ENCODE measurements at places on chromosomes 7 and 10.

DNA sequence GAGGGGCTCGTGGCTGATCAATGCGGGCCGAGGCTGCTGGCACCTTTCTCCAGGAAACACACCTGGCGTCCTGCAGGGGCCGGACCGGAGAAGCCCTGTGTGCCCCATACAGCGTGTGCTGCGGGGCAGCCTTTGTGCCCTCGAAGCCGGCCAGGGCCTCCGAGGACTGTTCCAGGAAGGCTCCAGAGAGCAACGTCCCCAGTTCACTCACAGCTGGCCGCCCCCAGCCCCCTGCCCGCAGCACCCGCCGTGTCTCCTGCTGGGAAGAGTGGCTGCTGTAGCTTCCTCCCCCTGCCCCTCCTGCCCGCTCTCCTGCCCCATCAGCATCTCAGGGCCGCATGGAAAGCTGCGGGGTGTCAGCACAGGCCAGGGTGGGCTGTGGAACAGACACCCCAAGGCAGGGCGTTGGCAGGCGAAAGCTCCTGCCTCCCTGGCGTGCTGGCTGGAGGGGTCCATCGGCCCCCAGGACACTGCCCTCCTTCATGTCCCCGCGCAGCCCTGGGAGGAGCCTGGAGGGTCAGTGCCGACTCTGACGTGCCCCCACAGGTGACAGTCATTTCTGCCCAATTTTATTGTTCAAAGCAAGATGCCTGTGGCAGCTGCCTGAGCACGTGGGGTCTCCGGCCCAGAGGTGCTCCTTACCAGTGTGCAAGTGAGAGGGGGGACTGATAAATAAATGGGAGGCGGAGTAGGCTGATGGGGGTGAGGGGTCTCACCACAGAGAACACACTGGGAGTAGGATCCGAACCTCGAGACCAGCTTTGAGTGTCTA, 95.8 kb upstream of the DIP2C start:
- H3K27ac ChIP-seq: no peak overlapping the region
- peak overlapping the region; percentile 70 for H3K4me3 ChIP-seq

- DNase-seq: no peak
- no peak overlapping the region for H3K27ac ChIP-seq
- H3K4me1 ChIP-seq: no peaks in the 10 kb centered on the region
- no peak overlapping the region for H3K4me3 ChIP-seq
- no peaks in the 10 kb centered on the region for H3K27me3 ChIP-seq
These were observed 19.8 kb downstream of the MCMBP start for GRCh38 chr10:119852822-119853221.

GRCh38 chr7:8290645-8291308, 28.8 kb upstream of the ICA1 start:
- no peak overlapping the region for H3K4me3 ChIP-seq
- H3K27me3 ChIP-seq: no peaks in the 10 kb centered on the region
- H3K36me3 ChIP-seq: no peaks in the 10 kb centered on the region
- no peak overlapping the region for H3K27ac ChIP-seq
- DNase-seq: no peak

DNA sequence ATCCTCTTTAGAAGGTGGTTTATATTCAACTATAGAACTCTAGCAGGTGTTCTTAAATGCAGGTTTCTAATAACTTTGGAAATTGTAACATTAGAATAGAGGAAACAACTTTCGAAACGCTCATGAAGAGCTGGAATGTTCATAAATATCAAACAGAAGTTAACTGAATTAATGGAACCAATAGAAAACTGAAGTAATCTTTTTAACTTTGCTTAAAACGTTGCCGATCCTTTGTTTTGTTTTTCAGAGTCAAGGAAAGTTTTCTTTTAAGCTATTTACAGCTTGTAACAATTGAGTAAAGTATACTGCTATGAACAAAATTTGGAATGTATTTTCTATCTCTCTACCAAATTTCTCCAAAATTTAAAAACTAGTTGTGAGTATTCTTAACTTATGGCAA, 19.0 kb upstream of the CLDN3 start:
- no peak overlapping the region for H3K4me3 ChIP-seq
- no peaks in the 10 kb centered on the region for H3K27me3 ChIP-seq
- H3K4me1 ChIP-seq: peaks cover 3% of the 10 kb centered on the region
- DNase-seq: no peak
- no peak overlapping the region for H3K27ac ChIP-seq
- no peaks in the 10 kb centered on the region for H3K36me3 ChIP-seq

DNA sequence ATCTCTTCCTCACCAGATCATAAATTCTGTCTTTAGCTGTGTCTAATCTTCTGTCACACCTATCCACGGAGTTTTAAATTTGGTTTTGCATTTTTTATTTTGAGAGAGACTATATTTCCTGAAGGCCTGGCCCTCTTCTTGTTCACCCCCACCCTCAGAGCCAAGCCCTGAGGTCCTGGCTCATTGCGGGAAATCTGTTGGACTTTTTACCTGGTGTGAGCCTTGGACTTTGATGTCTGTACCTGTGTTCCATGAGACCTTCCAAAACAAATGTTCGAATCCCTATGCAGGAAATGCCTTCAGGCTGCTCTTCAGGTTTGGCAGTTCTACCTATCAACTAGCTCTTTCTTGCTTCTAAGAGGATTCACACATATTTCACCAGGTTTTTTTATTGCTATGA, 175.2 kb upstream of the GRB10 start:
- H3K27ac ChIP-seq: no peak overlapping the region
- H3K36me3 ChIP-seq: no peaks in the 10 kb centered on the region
- peaks cover 7% of the 10 kb centered on the region for H3K4me1 ChIP-seq
- no peak for DNase-seq
- H3K27me3 ChIP-seq: no peaks in the 10 kb centered on the region

GRCh38 chr7:91801331-91801983, 79.0 kb downstream of the MTERF1 start:
- no peaks in the 10 kb centered on the region for H3K4me1 ChIP-seq
- no peaks in the 10 kb centered on the region for H3K27me3 ChIP-seq
- H3K4me3 ChIP-seq: no peak overlapping the region
- H3K27ac ChIP-seq: no peak overlapping the region
- no peak for DNase-seq
- H3K36me3 ChIP-seq: no peaks in the 10 kb centered on the region

GRCh38 chr10:11245095-11245479, 227.4 kb downstream of the CELF2 start:
- H3K4me1 ChIP-seq: peaks cover 9% of the 10 kb centered on the region
- no peaks in the 10 kb centered on the region for H3K36me3 ChIP-seq
- DNase-seq: no peak
- H3K4me3 ChIP-seq: no peak overlapping the region
- no peaks in the 10 kb centered on the region for H3K27me3 ChIP-seq

- H3K27me3 ChIP-seq: no peaks in the 10 kb centered on the region
- no peak overlapping the region for H3K27ac ChIP-seq
- DNase-seq: no peak
- no peak overlapping the region for H3K4me3 ChIP-seq
These were observed 233.0 kb upstream of the NEBL start for GRCh38 chr10:21130108-21130507.

DNA sequence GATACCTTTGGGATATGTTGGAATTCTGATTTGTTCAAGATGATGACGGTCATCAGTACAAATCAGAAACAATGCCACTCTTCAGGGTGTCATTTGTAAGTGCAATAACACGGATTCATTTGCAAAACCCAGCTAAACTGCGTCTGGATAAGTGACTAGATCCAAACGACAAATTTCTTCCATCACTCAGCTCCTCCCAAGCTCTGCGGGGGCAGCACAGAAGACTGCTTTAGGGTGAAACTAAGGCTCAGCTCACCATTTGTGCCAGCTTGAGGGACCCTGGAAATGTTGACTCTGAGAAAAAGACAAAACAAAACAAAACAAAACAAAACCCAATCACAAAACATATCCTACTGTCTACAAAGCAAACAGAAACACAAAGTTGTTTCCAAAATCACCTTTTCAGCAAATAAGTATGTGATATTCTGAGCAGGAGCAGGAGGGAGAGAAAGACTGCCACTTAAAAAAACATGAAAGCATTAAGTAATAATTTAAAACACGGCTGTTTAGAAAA, 8.0 kb downstream of the EVX1 start:
- no peak overlapping the region for H3K4me3 ChIP-seq
- DNase-seq: no peak
- no peaks in the 10 kb centered on the region for H3K36me3 ChIP-seq
- H3K27me3 ChIP-seq: peaks cover 53% of the 10 kb centered on the region
- H3K4me1 ChIP-seq: peaks cover 2% of the 10 kb centered on the region

DNA sequence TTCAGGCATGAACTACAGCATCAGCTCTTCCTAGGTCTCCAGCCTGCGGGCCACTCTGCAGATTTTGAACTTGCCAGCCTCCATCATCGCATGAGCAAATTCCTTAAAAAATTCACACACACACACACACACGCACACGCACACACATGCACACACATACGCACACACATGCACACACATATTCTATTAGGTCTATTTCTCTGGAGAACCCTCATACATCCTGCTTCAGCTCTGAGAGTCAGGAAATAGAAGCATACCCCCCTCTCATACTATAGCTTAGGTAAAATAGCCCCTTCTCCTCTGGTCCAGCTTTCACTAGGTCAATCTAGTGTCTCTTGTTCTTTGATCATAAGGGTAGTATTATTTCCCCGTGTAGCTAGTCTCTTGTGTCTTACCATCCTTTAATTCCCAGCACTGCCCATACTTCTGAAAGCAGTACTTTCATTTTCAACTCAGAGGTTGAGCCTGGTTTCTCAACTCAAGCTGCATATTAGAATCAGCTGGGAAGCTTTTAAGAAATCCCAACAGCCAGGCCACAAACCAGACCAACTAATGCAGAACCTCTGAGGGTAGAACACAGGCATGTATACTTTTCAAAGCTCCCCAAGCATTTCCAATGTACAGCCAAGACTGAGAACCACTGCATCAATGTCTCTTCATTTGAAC, 30.9 kb upstream of the ITGB8 start:
- H3K4me1 ChIP-seq: no peaks in the 10 kb centered on the region
- DNase-seq: no peak
- H3K36me3 ChIP-seq: no peaks in the 10 kb centered on the region

- H3K27me3 ChIP-seq: no peaks in the 10 kb centered on the region
- no peak overlapping the region for H3K27ac ChIP-seq
- no peak overlapping the region for H3K4me3 ChIP-seq
- H3K36me3 ChIP-seq: no peaks in the 10 kb centered on the region
- DNase-seq: no peak
- H3K4me1 ChIP-seq: no peaks in the 10 kb centered on the region
These were observed 16.1 kb downstream of the TAS2R41 start for GRCh38 chr7:143493751-143494150.

DNA sequence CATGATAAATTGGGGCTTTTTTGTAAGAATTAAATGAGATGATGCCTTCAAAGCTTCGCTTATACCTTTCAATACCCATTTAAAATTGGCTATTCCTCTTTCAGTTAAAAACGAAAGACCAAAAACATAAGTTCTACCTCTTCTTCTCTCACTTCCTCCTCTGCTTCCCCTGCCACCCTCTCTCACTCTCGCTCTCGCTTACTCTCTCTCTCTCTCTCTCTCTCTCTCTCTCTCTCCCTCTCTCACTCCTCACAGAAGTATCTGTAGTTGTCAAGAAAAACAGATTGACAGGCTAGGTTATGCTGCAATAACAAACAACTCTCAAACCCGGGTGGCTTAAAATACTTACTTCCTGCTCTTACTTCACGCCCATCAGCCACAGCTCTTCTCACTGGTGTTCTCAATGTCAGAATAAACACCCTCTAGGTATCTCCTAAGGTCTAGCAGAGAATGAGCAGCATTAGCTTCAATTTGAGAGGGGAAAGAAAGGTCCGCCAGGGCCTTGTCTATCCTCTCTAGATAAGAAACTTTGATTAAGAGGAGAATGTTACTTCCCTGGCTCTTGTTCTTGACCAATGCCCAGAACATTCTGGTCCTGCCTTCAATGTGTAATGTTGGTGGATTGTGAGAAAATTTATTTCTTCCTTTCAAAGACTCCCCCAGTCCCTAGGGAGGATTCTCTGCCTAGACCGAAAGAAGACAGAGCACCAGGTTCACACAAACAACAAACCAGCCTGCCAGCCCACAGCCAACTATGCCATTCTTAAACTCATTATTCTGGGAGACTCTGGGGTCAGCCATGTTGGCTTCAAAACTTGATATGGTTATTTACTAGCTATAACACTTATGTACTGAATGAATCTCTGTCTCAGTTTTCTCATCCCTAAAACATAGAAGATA, 1028.7 kb downstream of the XPNPEP1 start:
- no peak overlapping the region for H3K4me3 ChIP-seq
- no peak overlapping the region for H3K27ac ChIP-seq
- H3K36me3 ChIP-seq: no peaks in the 10 kb centered on the region
- no peaks in the 10 kb centered on the region for H3K27me3 ChIP-seq
- no peaks in the 10 kb centered on the region for H3K4me1 ChIP-seq

- no peak for DNase-seq
- no peak overlapping the region for H3K27ac ChIP-seq
- no peaks in the 10 kb centered on the region for H3K27me3 ChIP-seq
- H3K4me3 ChIP-seq: no peak overlapping the region
- no peaks in the 10 kb centered on the region for H3K4me1 ChIP-seq
- H3K36me3 ChIP-seq: no peaks in the 10 kb centered on the region
These were observed 1020.6 kb downstream of the XPNPEP1 start for GRCh38 chr10:108902619-108903285.

GRCh38 chr10:88592381-88592780, 5.8 kb downstream of the LIPJ start:
- H3K4me3 ChIP-seq: no peak overlapping the region
- no peaks in the 10 kb centered on the region for H3K36me3 ChIP-seq
- no peaks in the 10 kb centered on the region for H3K4me1 ChIP-seq
- no peak for DNase-seq

- H3K36me3 ChIP-seq: no peaks in the 10 kb centered on the region
- no peaks in the 10 kb centered on the region for H3K27me3 ChIP-seq
- H3K4me3 ChIP-seq: no peak overlapping the region
These were observed 136.3 kb downstream of the DPY19L1 start for GRCh38 chr7:34900891-34901513.

DNA sequence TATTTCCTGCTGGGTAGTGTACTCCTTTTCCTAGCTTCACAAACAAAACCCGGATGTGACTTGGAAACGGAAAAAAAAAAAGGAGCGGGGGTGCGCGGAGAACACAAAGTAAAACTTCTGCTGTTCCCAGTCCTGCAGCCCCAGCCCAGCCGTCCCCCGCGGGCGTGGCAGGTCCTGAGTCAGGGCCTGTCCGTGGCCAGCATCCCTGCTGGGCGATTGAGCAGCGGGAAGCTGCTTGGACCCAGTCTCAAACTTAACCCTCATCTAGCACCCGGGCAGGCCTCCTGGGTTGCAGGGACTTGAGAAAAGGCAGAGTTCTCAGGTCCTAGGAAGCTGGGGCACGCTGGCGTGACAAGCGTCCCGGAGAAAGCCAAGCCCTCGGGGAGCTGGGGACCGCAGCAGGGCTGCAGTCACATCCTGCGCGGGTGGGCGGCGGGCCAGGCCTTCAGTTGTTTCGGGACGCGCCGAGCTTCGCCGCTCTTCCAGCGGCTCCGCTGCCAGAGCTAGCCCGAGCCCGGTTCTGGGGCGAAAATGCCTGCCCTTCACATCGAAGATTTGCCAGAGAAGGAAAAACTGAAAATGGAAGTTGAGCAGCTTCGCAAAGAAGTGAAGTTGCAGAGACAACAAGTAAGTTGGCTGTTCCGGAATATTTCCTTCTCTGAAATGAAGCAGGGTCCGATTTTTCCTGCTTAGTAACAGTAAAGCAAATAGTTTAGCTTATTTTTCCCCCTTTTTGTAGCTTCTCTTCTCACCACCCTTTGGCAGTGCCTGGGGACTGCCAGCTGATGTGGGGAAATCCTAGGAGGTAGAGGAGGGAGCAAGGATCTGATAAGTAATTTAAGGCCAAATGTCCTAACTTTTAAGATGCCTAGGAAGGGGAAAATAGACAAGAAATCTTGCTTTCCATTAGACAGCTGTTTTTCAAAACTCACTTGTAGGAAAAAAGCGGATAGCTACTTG, at the start of gene GNG11:
Gene GNG11 (plus strand): TSS at position 129 of the 960 bp plus-strand sequence. CDS start 403 bp downstream, at position 532.
- H3K36me3 ChIP-seq: peaks cover 30% of the 10 kb centered on the region
- peak within 1 kb of the TSS; percentile 26 for H3K27ac ChIP-seq
- H3K4me1 ChIP-seq: peaks cover 10% of the 10 kb centered on the region

GRCh38 chr7:39700932-39701331, 77.6 kb downstream of the RALA start:
- DNase-seq: no peak
- no peaks in the 10 kb centered on the region for H3K4me1 ChIP-seq
- H3K27me3 ChIP-seq: no peaks in the 10 kb centered on the region
- H3K36me3 ChIP-seq: peaks cover 64% of the 10 kb centered on the region
- H3K4me3 ChIP-seq: no peak overlapping the region
